ENCODE measurements at places on chromosomes 4 and X.

DNA sequence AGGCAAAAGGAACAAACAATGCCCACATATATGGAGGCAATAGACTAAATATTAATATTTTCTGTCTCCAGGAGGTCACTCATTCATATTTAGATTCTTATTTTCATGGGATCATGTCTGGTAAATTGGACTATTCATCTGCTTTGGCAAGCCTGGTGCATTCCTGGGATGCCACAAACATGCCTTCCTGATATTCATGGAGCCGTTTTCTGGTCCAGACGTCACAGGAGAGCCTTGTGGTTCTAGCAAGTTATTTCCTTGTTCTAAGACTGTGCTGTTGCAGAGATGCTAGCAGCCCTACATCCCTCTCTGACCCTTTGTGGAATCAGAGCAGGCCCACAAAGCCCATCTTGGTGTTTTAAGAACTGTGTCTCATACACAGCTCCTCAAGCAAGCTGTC is 16.1 kb upstream of the EXOSC9 start:
- peak; percentile 98 for DNase-seq

DNA sequence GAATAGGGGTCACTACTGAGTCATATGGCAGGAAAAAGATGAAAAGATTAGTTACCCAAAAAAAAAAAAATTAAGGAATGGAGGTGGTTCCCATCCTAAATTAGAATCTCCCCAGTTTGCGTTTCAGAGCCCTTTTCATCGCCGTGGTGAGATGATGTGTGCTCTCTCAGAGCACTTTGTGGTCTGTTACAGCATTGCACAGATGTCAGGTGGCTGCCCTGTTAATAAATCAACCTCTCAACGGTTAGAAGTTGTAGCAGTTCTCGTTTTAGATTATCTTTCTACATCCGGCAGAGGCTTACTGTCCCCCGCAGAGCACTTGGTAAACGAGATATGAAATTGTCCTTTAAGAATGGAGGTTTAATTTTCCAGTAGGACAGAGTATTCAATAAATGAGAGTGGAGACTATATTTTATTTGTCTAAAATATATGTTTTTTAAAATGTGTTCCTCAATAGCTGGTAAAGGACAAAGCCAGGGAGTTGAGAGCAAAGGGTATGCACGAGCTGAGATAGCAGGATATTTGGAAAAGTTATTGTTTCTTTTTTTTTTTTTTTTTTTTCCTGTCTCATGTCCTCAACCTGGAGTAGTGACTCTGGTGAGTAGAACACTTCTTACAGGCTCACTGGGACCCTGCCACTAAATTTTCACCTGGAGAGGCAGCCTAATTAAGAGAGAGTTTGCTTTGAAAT is 26.9 kb downstream of the AFF1 start:
- peak; percentile 33 for DNase-seq

DNA sequence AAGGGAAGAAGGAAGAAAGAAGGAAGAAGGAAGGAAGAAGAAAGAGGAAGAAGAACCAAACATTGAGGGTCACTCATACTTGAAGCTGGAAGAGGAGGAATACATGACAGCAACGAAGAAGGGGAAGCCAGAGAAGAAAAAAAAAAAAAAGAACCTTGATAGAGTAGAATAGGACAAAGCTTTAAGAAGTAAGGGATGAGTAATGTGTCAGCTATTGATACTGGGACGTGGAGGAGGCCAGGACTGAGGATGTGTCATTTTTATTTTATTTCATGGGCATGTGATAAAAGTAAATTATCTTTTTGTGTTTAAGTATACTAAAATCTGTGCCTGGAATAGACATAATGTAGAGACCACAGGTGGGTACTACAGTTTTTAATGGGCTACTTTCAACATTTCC is 6.4 kb downstream of the EDA2R start:
- no peak for DNase-seq

- peak; percentile 9 for DNase-seq
Observed at GRCh38 chrX:115324194-115324593, 34.7 kb downstream of the LUZP4 start.

DNA sequence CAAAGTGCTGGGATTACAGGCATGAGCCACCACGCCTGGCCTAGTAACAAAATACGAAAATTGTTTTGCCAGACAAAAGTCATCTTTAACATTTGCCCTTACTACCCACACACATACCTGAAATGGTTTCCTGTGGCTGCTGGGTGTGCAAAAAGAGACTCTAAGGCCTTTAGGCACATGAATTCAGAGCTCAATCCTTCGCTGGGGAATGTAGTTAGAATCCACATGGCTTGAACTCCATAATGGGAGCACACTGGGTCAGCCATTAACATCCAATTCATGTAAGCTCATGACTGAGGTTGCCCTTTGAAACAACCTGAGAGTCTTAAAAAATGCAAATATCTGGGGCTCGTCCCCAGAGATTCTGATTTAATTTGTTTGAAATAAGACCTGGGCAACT is 87.8 kb downstream of the HPGD start:
- no peak for DNase-seq

DNA sequence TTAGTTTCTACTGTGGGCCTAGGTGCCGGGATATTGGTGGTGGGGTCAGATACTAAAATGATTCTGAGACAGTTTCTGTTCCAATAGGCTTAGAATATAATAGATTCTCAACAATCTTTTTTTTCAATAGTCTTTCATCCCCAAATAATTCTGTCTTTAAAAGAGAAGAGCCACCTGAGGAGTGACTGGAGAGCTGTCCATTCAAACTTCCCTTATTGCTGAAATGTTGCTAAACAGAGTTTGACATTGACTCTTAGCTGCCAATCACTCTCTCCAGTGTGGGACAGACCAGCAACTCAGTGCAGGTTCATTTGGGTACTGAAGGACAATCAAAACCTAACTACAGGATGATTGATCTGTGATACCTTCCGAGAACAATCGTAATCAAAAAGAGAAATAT is 12.4 kb upstream of the ADH7 start:
- no peak for DNase-seq

DNA sequence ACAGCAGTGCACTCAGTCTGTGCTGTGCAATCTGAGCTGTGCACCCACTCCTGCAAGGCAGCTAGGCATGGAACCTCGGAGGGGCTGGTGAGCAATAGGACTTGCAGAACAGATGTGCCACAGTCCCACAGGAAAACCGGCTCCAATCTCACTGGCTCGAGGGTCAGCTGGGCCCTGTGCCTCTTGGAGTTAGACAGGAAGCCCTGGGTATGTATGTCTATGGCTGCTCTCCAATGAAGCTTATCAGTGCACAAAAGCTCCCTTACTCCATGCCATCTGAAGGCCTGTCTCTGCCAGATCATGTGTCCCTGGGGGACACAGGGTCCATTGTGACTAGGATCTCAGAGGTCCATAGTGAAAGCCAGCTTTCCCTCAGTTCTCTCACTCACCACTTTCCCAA is 335.8 kb downstream of the SH3BGRL start:
- no peak for DNase-seq
